Common myeloid progenitor, CD34-positive (primary cell): ENCODE measurements at places on chromosomes 2 and 18.

DNA sequence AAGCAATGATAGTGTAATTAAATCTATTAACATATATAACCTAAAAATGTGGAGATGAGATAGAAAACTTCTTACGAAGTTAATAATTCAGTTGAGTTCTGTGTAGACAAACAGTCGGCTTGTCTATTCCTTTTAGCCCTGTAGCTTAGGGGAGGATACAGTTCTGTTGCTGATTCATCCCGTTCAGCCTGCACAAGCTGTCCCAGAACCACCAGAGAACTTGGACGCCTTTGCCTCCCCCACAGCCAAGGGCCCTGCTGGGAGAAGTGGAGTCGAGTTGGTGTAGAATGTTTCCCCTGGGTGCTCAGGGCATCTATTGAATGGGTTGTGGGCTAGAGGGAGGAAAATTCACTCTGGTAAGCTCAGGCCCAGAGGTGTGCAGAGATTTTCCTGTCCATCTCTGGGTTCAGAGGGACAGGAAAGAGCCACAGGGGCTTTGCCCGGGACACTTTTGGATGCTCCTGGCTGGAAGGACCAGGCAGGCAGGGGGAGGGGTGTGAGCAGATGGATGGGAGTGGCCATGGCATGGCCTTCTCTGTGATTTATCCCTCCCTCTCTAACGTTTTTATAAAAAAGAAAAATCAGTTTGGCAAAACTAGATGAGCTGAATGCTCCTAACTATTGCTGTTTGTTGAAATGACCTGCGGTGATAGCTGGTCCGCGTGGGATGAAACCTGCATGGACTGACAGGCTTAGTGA, 42.8 kb upstream of the GALR1 start:
- no peaks in the 10 kb centered on the region for H3K36me3 ChIP-seq
- no peak overlapping the region for H3K27ac ChIP-seq
- H3K4me1 ChIP-seq = peaks cover 11% of the 10 kb centered on the region
- H3K4me3 ChIP-seq = no peak overlapping the region

- H3K27me3 ChIP-seq = peaks cover 4% of the 10 kb centered on the region
- H3K4me3 ChIP-seq = no peak overlapping the region
- no peak for DNase-seq
- no peaks in the 10 kb centered on the region for H3K4me1 ChIP-seq
Measured at GRCh38 chr2:154713675-154714074, 15.2 kb downstream of the KCNJ3 start.

DNA sequence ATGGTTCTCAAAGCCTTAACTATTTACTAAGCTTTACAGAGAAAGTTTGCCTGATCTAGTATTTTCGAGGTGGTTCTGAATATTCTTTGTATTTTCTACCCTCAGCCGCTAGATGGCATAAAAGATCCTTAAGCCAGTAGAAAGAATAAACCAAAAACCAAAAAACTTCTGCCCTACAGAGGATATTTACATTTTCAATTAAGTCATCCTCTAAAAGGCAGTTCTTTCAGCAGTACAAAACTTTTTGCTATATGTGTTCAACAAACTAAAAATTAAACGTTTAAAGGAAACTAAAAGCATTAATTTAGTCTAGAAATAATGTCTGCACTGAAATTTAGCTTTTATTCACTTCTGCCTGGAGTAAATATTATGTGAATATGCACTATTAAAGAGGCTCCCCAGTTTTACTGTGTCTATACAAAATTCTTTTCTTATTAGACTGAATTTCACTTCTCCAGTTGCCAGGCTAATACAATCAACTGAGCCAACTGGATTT, 297.5 kb downstream of the PIEZO2 start:
- peak; percentile 82 for DNase-seq
- no peaks in the 10 kb centered on the region for H3K27me3 ChIP-seq
- no peak overlapping the region for H3K27ac ChIP-seq
- peaks cover 3% of the 10 kb centered on the region for H3K4me1 ChIP-seq

DNA sequence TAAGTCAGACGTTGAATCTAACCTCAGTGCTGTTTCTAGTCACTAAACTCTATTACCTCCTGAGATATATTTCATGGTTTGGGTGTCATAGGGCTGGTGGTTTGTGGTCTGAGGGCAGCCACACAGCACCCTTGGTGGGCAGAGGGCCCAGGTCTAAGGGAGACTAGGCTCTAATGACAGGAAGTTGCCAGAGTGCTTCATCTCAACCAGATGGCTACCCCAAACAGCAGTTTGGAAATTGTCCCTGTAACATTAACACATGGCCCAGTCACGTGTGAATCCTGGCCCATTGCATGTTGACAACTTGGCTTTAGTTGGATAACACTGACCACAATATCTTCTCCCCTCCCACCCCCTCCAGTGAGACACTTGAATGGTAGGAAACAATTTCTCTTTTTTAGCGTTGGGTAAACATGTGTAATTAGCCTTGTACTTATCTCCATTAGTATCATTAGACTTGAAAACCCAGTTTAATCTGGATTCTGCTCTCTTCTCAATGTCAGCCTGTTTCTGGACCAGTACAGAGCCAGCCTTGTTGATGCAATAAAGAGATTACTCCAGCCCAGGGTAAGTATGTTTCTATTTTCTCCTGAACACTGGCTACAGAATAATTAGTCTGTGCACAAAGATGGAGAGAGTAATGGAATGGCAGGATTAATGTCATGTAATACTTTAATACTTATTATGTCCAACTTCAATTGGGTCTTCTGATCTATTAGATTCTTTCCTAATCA, 187.8 kb upstream of the SIX3 start:
- H3K4me3 ChIP-seq = no peak overlapping the region
- H3K27me3 ChIP-seq = peaks cover 52% of the 10 kb centered on the region
- DNase-seq = peak; percentile 90
- H3K27ac ChIP-seq = no peak overlapping the region
- no peaks in the 10 kb centered on the region for H3K36me3 ChIP-seq
- H3K4me1 ChIP-seq = peaks cover 21% of the 10 kb centered on the region

GRCh38 chr2:168365094-168365621, 90.9 kb upstream of the CERS6 start:
- no peaks in the 10 kb centered on the region for H3K4me1 ChIP-seq
- H3K27ac ChIP-seq = no peak overlapping the region
- DNase-seq = no peak
- H3K36me3 ChIP-seq = no peaks in the 10 kb centered on the region
- H3K27me3 ChIP-seq = no peaks in the 10 kb centered on the region

GRCh38 chr18:46916551-46917107, 678 bp downstream of the PIAS2 start:
- no peaks in the 10 kb centered on the region for H3K36me3 ChIP-seq
- H3K27me3 ChIP-seq = no peaks in the 10 kb centered on the region
- peak overlapping the region; percentile 88 for H3K4me3 ChIP-seq
- peak; percentile 75 for DNase-seq

- H3K4me1 ChIP-seq = peaks cover 6% of the 10 kb centered on the region
- H3K4me3 ChIP-seq = no peak overlapping the region
- H3K27me3 ChIP-seq = no peaks in the 10 kb centered on the region
- H3K27ac ChIP-seq = no peak overlapping the region
- no peak for DNase-seq
Measured at GRCh38 chr2:47218899-47219525, 63.9 kb upstream of the STPG4 start.

DNA sequence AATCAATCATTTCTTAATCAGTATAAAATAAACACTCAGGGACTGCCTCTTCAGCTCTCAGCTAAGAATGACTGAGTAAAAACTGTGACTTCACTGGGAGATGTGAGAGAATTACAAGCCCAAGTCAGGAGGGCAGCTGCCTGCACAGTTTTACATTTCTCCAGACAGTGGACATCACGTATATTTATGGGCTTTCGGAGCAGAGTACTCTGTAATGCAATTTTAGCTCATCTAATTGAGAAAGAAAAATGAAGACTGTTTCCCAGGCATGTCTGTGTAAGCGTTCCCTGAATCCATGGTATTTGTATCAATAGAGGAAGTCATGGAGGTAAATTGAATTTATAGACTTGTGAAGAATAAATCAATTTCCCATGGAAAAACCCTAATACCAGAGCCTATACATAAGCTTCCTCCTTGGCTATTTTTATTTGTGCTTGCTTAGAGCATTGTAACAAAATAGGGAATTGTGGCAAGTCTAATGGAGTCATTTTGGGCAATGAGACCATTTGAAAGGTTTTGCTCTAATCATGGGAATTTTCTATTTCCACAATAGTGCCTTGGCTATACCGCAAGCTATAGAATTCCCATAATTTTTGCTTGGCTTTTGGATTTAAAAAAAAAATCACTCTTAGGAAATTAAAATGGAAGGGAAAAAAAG, 87.2 kb downstream of the SLC5A7 start:
- no peak overlapping the region for H3K27ac ChIP-seq
- no peak overlapping the region for H3K4me3 ChIP-seq
- no peaks in the 10 kb centered on the region for H3K36me3 ChIP-seq
- no peaks in the 10 kb centered on the region for H3K4me1 ChIP-seq
- no peaks in the 10 kb centered on the region for H3K27me3 ChIP-seq
- DNase-seq = no peak

- DNase-seq = no peak
- peaks cover 16% of the 10 kb centered on the region for H3K4me1 ChIP-seq
- H3K36me3 ChIP-seq = no peaks in the 10 kb centered on the region
- H3K27ac ChIP-seq = no peak overlapping the region
- no peak overlapping the region for H3K4me3 ChIP-seq
Measured at GRCh38 chr2:64221935-64222334, 77.7 kb upstream of the PELI1 start.

DNA sequence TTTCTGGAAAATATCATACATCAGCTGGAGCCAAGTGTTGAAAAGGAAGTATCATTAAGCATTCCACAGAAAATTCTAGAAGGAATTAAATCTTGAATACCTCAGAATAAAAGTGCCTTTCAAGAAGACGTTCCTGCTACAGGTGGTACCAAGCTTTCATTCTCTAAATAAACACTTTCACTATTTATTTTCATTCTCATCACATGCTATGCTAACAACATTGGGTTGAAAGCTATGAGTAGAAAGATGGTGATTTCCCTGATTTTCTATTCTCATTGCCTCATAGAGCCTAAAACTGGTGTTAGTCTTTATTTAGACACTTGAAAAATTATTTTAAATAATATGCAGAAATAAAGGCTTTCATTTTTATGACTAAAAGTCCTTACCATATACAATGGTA, 324.7 kb downstream of the LRP1B start:
- H3K27ac ChIP-seq = no peak overlapping the region
- no peak for DNase-seq
- no peaks in the 10 kb centered on the region for H3K4me1 ChIP-seq
- no peak overlapping the region for H3K4me3 ChIP-seq

- no peaks in the 10 kb centered on the region for H3K4me1 ChIP-seq
- H3K36me3 ChIP-seq = peaks cover 2% of the 10 kb centered on the region
- no peak overlapping the region for H3K27ac ChIP-seq
- no peak for DNase-seq
- no peak overlapping the region for H3K4me3 ChIP-seq
- H3K27me3 ChIP-seq = no peaks in the 10 kb centered on the region
Measured at GRCh38 chr2:169709981-169710380, 15.7 kb downstream of the PHOSPHO2 start.

DNA sequence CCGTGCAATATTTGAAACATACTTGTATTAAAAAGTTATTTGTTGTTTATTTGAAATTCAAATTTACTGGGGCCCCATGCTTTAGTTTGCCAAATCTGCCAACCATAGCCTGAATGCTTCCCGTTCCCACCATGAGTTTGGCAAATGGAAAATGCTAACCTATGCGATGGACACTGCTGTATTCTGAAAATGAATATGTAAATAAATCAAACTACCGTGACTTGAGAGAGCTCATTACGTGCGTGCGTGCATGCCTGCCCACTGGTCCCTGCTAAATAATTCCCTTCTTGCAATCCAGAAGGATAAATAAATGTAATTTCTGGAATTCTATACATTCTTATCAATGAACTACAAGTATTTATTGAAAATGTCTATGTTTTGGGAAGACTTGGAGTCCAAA, 3.2 kb downstream of the BOD1L2 start:
- H3K36me3 ChIP-seq = no peaks in the 10 kb centered on the region
- no peak for DNase-seq
- no peaks in the 10 kb centered on the region for H3K4me1 ChIP-seq
- no peak overlapping the region for H3K4me3 ChIP-seq

DNA sequence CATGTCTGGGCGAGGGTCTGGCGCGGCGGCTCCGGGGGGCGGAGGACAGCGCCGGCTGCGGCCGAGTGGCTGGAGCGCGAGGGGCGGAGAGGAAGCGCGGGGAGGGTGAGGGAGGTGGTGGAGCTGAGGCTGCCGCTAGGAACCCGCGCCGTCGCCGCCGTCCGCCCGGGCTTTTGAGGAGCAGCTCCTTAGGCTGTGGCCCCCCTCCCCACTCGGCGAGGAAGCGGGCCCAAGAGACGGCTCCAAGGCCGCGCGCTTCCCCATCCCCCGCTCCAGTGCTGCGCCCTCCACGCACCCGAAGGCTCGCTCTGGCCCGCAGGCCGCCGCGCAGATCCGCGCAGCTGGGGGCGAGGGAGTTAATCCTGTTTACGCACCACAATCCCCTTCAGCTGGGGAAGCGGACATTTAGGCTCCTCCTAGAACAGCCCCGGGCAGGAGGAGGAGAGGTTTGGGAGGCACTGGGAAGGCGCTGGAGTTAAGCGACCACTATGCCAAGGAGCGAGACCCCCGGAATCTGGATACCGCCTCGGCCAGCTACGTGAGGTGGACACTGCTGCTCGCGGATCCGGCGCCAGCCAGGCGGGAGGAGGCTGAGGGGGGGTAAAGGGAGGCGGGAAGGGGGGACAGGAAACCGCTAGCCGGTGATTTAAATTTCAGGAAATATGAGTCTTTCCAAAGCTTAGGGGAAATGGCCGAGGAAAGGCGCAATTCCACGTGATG, at the start of gene CNRIP1:
Gene CNRIP1 (minus strand): TSS at position 552 of the 720 bp plus-strand sequence. CDS start 549 bp downstream, at position 3.
- H3K36me3 ChIP-seq = no peaks in the 10 kb centered on the region
- peaks cover 21% of the 10 kb centered on the region for H3K4me1 ChIP-seq
- no peak within 1 kb of the TSS for H3K27ac ChIP-seq
- peak within 1 kb of the TSS; percentile 82 for H3K4me3 ChIP-seq
- peaks cover 2% of the 10 kb centered on the region for H3K27me3 ChIP-seq
- DNase-seq = no peak

- peak; percentile 20 for DNase-seq
- no peak overlapping the region for H3K4me3 ChIP-seq
- no peak overlapping the region for H3K27ac ChIP-seq
- H3K4me1 ChIP-seq = no peaks in the 10 kb centered on the region
- no peaks in the 10 kb centered on the region for H3K27me3 ChIP-seq
- no peaks in the 10 kb centered on the region for H3K36me3 ChIP-seq
Measured at GRCh38 chr2:102235491-102235890, 48.7 kb downstream of the IL1RL2 start.

DNA sequence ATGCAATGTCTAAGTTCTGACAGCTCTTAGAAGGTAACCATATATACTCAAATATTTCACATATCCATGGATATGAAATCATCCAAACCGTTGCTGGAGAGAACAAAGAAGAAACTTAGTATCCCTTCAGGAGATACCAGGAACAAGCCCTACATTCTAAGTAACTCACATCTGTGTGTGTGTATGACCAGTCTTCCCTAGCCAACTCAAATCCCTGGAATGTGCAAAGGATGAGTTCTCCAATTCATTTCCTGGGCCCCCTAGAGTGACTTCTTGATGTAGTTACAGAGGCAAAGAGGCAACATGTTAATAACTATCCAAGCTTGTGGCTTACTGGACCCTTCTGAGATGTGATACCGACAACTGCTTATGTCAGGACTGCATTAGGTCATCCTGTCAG, 20.1 kb downstream of the TPGS2 start:
- H3K4me3 ChIP-seq = no peak overlapping the region
- no peaks in the 10 kb centered on the region for H3K27me3 ChIP-seq
- no peak overlapping the region for H3K27ac ChIP-seq
